Right forelimb (tissue), 1 donor: ENCODE measurements at places on chromosomes 11 and 22.

- no peak for DNase-seq
Measured at GRCh38 chr11:75826461-75827230, 11.6 kb downstream of the UVRAG start.

- no peak for DNase-seq
Measured at GRCh38 chr11:119723243-119723951, 5.6 kb downstream of the NECTIN1 start.

- no peak for DNase-seq
Measured at GRCh38 chr11:106997227-106997626, 21.0 kb downstream of the GUCY1A2 start.

DNA sequence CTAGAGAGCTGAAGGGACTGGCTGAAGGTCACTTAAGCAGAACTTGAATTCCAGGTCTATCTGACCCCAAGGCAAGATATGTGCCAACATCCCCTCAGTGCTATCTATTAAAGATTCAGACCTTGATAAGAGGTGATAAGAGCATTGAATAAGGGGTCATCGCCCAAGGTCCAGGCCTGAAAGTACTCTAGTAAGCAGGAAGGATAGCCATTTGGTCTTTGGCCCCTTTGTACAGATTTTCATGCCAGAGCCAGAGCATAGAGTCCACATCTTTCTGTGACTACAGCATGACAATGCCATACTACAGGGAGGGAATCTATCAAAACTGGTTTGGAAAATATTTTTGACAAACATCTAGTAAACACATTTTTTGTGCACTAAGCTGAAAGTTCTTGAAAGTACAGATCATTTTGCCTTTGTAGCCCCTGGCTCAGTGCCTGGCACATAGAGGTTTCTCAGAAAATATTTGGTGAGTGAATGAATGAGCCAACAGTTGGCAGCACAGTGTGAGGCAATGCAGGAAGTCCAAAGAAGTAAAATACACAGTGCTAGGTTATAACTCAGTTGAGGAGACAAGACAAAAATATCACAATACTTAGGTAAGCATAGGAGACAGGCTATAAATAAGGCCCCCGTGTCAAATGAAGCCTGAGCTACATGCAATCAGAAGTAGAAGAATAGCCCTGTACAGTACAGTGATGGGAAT, 15.1 kb upstream of the RRAS2 start:
- no peak for DNase-seq

DNA sequence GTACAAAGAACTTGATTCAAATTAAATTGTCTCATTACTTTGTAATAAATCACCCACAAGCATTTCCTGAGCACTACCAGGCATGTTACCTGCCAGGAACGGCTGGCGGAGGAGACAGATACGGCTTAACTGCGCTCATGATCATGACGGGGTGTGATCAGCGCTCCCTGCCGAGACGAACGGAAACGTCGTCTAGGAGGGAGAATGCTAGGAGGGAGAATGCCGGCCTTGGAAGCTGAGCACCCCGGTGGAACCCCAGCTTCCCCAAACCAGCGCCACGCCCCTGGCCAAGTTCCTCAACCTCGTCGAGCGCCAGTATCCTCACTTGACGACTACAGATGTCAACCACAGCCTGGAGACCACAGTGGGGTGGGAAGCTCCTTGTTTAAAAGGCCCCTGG, 272.8 kb downstream of the CTTN start:
- no peak for DNase-seq

- DNase-seq = peak; percentile 46
Measured at GRCh38 chr22:46027211-46028105, 50.5 kb upstream of the WNT7B start.

GRCh38 chr22:19723983-19724827, 866 bp downstream of the GP1BB start:
- DNase-seq = no peak

- no peak for DNase-seq
Measured at GRCh38 chr11:3130269-3131071, 34.6 kb downstream of the OSBPL5 start.

DNA sequence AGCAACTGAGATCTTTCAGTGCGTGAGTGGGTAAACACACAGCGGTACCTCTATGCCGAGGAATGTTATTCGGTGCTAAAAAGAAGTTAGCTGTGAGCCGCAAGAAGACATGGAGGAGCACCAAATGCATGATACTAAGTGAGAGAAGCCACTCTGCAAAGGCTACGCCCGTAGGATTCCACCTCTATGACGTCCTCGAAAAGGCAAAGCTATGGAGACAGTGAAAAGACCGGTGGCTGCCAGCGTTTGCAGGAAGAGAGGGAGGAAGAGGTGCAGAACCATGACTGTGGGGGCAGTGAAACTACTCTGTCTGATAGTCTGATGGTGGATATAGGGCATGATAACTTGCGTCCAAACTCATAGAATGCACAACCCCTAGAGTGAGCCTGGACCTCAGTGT, 28.7 kb downstream of the IGF2 start:
- no peak for DNase-seq

DNA sequence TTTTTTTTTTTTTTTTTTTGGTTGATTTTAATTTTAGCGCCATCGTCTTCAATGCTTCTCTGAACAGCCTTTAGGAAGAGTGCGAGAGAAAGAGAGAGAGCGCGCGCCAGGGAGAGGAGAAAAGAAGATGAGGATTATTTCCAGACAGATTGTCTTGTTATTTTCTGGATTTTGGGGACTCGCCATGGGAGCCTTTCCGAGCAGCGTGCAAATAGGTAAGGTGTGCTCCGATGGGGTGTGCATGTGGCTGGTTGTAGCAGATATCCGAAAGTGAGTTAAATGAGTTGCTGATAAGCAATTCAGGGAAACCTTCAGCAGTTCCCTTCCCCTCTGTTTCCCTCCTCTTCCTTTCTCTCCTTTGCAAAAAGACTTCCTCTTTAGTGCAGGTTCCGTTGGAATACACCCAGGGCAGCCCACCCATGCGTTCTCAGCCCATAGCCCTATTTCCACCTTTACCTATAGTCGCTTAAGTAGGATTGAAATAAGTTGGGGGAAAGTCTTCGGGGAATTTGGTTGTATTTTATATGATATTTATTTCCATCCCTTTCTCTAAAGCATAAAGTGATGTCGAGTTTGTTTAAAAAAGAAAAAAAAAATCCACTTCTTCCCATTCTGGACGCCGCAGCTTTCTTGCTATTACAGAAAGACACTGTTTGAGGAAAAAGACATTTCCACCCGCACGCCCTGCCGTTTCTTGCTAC, 1.1 kb downstream of the GRIA4 start:
- no peak for DNase-seq

DNA sequence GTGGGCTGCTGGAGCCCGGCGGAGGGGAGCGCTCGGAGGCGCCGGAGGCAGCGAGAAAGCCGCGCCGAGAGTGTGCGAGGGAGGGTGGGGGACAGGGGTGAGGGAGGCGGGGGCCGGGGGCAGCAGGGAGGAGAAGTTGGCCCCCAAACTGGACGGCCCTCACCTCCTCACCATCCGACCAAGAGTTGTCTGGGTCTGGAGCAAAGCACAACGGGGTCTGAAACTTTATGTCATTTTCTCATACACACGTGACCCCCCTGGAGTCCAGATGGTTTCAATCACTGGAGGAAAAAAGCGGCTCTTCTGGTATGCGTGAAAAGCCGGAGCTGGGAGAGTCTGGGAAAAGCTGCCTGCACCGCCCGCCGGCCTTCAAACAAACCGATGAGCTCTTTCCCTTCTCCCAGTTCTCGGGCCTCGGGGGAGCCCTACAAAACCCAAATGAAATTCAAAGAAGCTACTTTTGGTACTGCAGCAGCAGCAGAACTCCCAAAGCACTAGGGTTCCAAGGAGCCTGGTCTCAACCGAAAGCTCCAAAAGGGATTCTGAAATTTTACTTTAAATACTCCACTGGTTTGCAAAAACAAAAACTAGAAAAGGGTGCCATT, 39.7 kb upstream of the AKIP1 start:
- DNase-seq = peak; percentile 91

- DNase-seq = no peak
Measured at GRCh38 chr11:119024430-119025098, 6.0 kb downstream of the TRAPPC4 start.

GRCh38 chr22:30317778-30318177, 9.0 kb downstream of the TBC1D10A start:
- no peak for DNase-seq

DNA sequence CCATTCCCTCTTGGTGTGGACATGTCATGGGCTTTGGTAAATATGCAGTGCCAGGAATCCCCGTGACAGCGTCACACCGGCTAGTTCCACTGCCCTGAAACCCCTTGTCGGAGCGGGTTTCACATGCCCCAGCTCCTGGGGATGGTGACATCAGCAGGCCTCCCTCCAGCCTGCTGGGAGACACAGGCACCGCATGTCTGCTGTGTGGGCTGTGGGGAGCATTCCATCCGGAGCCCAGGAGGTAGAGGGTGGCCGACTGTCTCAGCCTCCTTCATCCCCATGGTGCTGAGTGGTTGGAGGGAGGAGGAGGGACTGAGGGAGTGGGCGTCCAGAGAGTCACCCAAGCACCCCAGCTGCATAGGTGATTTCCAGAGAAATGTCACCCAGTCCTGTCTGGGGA, 1161.1 kb downstream of the BRD1 start:
- no peak for DNase-seq
